Cerebellar nuclear complex (tissue), 1 donor: ENCODE measurements at places on chromosomes 6 and 20.

DNA sequence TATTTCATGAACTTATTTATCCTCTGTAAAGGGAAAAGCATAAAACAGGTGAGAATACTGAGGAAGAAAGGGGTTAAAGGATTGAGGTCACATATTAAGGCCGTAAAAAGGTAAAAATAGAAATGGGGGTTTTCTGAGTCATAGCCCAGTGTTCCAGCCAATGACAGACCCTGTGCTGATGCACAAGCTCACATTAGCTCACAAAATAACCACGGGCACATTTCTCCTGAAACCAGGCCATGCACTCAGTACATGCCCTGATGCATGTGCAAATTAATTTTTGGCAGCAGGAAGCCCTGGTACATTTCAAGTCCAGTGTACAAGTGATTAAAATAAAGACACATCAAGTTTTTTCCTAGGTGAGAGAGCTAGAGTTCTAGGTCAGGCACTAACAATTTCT lies 194.4 kb downstream of the TMEM200A start:
- DNase-seq: no peak

- no peak for DNase-seq
Measured at GRCh38 chr20:58868795-58869194, 16.3 kb downstream of the GNAS start.

GRCh38 chr20:36587388-36588070 lies 14.1 kb downstream of the TGIF2 start:
- no peak for DNase-seq

GRCh38 chr6:29834564-29835436 lies 7.2 kb downstream of the HLA-G start:
- DNase-seq: no peak

- DNase-seq: no peak
Measured at GRCh38 chr6:168926306-168926705, 327.3 kb downstream of the THBS2 start.

- no peak for DNase-seq
Measured at GRCh38 chr6:44169154-44169553, 10.5 kb downstream of the CAPN11 start.

- DNase-seq: no peak
Measured at GRCh38 chr20:59378396-59378795, 78.0 kb downstream of the EDN3 start.

DNA sequence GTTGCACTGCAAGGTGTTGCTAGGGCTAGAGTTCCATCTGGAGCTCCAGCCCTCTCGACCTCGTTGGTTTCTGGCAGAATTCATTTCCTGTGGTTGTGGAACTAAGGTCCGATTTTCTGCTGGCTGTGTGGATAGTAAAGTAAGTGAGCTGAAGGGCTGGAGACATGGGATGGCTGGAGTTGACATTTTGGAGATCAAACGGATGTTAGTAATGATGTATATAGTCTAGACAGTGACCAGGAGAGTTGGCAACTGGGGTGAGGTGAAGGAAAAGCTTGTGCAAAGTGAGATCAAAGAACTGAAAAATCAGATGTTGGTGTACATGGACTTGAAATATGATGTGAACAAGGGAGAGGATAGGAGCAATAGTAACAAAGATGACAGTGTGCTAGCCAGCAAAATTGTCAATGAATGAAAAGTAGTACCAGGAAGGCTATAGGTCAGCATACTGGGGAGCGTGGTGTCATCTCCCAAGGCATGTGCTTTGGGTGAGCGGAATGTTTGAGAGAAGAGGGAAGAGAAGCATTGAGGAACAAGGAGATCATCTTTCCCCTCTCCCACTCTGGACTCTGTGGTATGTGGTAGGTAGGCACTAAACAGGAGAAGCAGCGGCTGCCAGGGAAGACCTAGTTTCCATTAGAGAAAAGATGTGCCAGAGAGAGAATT lies 7.8 kb downstream of the QRSL1 start:
- no peak for DNase-seq

DNA sequence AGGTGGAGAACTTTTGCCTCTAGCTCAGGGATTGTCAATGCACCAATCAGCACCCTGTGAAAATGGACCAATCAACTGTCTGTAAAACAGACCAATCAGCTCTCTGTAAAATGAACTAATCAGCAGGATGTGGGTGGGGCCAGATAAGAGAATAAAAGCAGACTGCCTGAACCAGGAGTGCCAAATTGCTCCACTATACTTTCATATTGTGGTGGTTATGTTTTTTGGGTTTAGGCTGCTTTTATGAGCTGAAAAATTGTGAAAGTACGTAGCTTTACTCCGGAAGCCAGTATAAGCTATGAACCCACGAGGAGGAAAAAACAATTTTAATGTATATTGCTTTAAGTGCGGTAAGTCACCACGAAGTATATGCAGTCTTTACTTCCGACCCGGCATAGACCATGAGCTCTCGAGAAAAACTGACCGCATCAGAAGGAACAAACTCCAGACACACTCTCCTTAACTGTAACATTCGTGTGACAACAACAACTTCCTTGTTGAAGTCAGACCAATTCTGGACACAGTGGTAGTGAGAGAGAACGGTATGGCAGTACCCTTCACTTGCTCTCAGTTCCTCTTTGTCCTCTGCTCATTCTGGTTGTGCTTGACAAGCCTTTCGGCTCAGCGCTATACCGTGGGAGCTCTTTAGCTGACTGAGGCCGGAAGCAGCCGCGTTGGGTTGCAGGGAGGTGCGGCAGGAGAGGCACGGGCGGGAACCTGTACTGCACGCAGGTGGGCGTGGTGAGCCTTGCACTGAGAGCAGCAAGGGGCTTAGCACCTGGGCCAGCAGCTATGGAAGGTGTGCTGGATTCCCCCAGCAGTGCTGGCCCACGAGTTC lies 81.9 kb upstream of the E2F3 start:
- no peak for DNase-seq

DNA sequence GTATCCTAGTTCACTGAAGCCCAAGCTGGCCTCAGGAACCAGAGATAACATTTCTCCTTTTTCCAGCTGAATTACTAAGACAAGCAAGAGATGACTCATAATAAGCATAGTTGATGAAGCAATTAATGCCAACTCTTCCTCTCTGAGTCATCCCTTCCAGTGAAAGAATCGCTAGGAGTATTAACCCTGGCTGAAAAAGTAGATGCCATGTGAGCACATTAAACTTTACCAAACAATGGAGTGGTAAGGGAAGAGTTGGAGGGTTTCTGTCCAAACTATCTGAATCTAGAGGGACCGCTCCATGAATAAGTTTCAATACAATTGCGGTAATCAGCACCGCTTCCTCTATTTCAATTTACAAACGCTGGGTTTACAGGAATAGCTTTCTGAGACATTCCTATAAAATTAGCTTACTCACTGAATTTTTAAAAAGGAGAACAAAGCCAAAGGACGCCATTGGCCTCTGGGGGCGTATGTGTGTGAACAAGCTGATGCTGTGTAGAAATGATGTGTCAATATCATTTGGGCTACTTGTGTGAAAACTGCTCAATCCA lies 48.3 kb downstream of the ATXN1 start:
- DNase-seq: no peak

DNA sequence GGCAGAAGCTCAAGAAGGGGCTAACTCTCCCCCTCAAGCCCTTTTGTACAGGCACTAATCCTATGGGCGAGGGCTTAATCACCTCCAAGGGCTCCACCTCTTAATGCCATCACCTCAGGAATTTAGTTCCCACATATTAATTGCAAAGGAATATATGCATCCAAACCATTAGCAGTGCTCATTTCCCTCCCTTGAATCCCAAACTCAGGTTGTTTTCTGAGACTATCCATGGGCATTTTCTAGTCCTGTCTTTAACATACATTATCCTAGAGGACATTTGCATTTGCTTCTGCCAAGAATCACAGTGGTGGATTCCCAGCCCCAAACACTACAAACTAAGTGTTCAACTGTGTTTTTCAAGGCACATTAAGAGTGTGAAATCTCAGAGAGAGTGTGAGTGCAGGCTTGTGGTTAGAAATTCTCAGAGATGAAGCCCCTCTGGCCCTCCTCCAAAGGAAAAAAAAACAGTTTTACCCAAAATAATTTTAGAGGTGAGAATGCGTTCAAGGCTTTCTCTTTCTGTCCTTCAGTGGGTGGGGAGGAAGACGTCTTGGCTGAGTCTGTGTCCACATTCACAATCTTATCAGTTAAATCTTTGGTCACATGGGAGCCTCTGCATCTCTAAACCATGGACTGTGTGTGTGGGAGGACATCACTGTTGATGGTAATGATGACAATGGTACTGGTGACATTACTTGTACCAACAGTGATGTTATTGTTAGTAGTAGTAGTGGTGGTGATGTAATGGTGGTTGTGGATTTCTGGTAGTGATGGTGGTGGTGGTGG lies 59.3 kb downstream of the SYNDIG1 start:
- no peak for DNase-seq

DNA sequence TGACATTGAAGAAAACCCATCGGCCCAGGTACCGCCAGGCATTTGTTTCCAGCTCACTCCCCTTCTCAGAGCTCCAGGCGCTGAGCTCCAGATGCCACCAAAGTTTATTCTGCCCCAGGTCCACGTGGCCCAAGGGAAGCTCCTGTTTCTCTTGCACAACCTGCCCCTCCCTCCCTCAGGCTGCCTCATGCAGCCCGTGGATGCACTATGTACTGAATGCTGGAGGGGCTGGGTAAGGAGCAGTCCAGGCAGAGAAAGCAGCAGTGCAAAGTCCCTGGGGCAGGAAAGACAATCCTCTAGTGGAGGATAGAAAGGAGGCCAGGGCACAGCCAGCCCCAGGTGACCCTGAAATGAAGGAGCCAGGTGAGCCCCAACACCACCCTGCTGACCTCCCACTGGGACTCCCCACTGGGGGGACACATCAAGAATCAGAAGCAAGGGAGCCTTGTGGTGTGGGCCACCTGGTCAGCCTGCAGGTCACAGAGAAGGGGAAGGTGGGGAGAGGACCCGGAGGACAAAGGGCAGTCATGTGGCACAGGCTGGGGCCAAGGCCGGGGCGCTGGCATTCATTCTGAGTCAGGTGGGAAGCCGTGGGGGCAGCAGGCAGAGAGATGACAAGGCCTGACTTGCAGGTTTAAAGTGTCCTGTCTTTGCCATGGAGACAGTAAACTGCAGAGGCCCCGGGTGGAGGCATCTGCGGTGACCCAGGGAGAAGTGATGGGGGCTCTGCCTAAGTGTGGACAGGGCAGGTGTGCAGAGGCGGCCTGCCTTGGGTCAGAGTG lies 230.1 kb downstream of the PREX1 start:
- no peak for DNase-seq

- DNase-seq: no peak
Measured at GRCh38 chr20:33009214-33010132, 2.0 kb downstream of the BPIFB2 start.

- no peak for DNase-seq
Measured at GRCh38 chr6:33981421-33981820, 164.5 kb downstream of the GRM4 start.

- no peak for DNase-seq
Measured at GRCh38 chr6:13135152-13135551, 193.2 kb downstream of the TBC1D7 start.

- DNase-seq: no peak
Measured at GRCh38 chr6:1702580-1703051, 92.9 kb downstream of the FOXC1 start.

- no peak for DNase-seq
Measured at GRCh38 chr6:20657274-20657800, 123.1 kb downstream of the CDKAL1 start.

GRCh38 chr6:75217193-75217592 lies 11.3 kb upstream of the COL12A1 start:
- DNase-seq: no peak

DNA sequence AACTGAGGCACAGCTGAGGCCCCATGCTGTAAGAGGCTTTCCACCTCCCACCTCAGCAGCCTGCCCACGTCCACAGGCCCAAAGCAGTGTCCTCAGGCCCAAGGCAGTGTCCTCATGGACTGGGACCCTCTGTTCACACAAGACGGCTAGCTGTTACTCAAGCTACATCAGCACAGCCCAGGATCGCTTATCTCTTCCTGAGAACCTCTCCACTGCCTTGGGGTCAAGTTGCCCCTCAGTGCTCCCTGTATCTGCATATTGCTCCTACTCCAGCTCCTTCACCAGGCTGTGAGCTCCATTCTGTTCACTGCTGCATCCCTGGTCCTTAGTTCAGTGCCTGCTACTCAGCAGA lies 208.8 kb upstream of the TAB2 start:
- no peak for DNase-seq

GRCh38 chr6:116461331-116461931 lies at the start of gene CALHM6:
Gene CALHM6, plus strand, starts transcription at chr6:116461375. Its CDS starts 555 bp downstream, at chr6:116461930.
- no peak for DNase-seq

DNA sequence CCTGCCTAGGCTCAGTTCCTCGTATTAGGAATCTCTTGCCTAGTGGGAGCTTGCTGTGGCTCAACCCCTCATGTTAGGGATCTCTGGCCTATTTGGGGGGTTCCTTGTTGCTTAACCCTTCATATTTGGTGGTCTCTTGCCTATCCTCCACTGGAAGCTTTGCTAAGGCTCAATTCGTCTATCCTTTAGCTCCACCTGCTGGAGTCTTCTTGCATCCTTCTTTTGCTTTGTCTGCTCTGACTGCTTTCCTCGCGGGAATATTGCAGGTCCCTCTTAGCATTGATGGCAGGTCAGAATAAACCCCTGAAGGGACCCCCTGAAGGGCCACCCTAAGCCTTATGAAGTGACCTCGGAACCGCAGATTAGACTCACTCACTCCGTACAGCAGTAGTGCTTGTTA lies 203.0 kb upstream of the TBX18 start:
- no peak for DNase-seq

DNA sequence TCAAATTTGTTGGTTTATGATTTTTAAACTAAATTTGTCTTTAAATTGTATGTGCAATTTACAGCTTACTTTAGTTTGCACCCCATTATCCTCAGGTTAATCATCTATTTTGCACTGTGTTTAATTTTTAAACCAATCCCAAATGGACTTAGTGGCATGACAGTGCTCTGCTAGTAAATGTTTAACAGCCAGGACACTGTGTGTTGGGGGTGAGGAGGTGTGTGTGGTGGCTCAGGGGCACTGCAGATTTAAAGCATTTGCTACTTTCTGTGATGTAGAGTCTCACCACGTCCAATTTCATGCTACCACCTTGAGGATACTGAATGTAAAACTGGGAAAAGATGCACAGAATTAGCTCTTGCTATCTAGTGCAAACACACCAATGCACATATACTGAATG lies 225.7 kb downstream of the HAO1 start:
- no peak for DNase-seq

DNA sequence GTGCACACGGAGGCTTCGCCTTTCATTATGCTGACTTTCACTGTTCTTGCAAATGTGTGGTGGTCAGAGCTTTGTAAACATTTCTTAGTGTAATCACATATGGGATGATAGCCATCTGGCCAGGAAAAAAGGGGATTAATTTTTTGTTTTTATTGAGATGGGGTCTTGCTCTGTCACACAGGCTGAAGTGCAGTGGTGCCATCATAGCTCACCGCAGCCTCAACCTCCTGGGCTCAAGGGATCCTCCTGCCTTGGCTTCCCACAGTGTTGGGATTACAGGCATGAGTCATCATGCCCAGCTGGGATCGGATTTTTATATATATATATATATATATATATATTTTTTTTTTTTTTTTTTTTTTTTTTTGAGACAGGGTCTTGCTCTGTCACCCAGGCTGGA lies 11.0 kb upstream of the TIAM2 start:
- no peak for DNase-seq

GRCh38 chr6:27049863-27050781 lies 197.4 kb upstream of the PRSS16 start:
- no peak for DNase-seq
